Cortex of kidney (tissue), 1 donor: ENCODE measurements at places on chromosomes 2 and 18.

DNA sequence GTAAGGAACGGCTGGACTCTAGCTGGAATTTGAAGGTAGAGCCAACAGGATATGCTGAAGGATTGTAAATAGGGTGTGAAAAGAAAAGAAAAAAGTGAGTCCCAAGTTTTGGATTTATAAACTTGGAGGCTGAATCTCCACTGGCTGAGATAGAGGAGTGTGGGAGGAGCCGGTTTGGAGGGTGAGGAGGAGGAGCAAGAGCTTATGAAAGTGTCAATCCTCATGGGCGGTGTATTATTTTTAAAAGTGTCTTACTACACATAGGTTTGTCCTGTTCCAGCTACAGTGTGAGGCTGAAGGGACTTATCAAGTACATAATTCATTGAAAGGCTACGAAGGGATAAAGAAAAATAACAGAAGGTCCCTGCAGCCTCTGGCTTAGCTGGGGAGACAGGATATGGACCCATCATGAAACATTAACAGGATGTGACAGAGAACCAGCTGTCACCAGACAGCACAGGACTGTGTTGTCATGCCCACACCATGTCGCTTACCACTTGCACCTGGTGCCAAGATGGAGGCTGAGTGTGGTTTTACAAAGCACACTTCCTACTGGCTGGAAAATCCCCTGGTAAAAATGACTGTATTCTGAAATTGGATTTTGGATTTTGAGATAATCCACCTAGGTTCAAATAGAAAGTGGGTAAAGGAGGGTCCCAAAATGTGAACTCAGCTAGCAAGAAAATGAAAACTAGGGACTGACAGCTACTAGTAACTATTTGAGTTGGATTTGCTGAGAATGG is 2.5 kb upstream of the MREG start:
- no peak for DNase-seq

DNA sequence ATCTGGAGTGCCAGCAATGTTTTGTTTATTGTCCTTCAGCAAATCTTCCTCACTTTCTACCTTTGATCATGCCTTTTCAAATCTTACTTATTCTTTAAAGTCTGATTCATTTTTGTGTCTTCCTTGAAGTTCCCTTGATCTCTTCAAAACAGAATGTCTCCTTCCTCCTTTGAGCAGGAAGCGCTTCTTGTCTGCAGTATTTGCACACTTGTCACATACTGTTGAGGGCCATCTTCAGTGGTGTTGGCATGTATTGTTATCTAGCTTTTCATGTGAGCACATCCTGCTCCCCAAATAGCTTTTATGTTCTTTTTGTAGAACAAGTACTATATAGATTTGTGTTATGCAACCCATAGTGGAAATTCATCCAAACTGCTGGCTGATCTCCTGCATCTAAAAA is 5.9 kb upstream of the CERS6 start:
- DNase-seq, result no peak

- DNase-seq, result no peak
These were observed 15.4 kb downstream of the PPM1B start for GRCh38 chr2:44184106-44184505.

DNA sequence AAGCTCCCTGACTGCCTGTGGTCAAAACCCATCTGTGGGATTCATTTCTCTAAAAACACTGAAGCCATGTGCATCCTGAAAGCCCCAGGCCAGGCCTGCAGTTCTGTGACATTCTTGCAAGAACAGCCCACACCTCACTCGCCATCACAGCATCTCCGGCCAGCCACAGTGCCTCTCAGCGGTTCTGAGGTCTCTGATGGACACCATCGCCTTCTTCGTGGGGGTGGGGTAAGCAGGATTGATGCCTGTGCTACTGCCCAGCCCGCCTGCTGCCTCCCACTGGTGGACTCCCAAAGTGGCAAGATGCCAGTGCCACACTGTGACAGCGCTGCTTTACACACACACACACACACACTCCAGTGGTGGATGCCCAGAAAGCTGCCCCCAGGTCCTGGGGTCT is 5.2 kb upstream of the PRLH start:
- DNase-seq, result no peak

DNA sequence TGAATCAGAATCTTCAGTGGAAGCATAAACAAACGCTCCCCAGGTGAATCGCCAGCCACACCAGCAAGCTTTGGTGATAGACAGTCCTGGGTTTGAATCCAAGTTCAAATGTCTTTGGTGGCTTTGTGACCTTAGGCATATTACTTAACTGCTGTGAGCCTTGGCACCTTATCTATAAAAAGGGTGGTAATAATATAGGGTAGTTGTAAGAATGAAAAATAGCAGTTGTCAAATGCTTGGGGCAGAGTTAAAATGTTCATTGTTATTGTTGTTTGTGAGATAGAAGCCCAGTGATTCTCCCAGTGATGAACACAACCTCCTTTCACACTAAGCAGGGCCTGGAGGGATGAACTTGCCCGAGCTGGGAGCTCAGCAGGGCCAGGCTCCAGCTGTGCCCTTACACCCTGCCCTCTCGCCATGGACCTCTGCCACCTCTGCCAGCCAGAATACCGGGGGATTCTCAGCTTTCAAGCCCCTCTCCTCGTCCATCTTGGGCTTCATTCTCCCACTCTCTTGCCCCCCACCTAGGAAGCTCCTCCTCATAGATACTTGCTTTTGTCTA is 6.1 kb upstream of the TMBIM1 start:
- DNase-seq, result no peak

- DNase-seq, result no peak
These were observed 503.3 kb downstream of the EIPR1 start for GRCh38 chr2:2874341-2874740.

GRCh38 chr18:35389095-35389618 is 12.0 kb upstream of the ZNF396 start:
- DNase-seq, result no peak

- DNase-seq, result no peak
These were observed 80.2 kb downstream of the MREG start for GRCh38 chr2:215933151-215933550.

- DNase-seq, result no peak
These were observed 296.0 kb downstream of the PLCL1 start for GRCh38 chr2:198100346-198100745.

DNA sequence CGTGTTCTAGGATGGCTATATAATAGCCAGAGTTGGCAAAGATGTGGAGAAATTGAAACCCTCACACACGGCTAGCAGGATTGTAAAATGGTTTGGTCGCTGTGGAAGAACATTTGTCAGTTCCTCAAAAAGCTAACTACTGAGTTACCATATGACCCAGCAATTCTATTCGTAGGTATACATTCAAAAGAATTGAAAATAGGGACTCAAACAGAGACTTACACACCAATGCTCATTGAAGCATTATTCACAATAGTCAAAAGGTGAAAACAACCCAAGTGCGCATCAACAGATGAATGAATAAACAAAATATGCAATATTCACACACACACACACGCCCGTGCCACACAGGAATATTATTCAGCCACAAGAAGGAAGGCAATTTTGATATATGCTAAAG is 98.7 kb downstream of the PLA2R1 start:
- DNase-seq, result no peak

GRCh38 chr2:52365946-52366345 is 1334.0 kb upstream of the NRXN1 start:
- DNase-seq, result no peak

DNA sequence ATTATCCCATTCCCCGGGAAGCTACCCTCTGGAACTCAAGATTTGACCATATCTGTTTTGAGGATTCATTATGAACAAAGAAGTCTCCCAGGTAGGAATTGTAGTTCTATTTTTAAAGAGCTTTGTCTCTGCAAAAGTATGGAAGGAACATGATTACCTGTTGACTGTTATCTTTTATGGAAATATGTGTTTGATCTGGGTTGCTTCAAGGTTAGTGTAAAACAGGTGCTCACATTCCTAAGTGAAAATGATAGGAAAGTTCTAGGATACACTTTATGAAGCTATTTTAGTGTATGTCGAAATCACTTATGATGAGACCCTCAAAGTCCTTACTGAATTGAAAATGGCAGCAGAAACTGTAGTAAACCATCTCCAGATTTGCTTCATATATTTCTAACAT is 149.2 kb downstream of the PTRHD1 start:
- no peak for DNase-seq

- DNase-seq, result no peak
These were observed 165.3 kb downstream of the SNTG2 start for GRCh38 chr2:1115843-1116539.

GRCh38 chr2:150997066-150997465 is 264.6 kb downstream of the RBM43 start:
- no peak for DNase-seq

DNA sequence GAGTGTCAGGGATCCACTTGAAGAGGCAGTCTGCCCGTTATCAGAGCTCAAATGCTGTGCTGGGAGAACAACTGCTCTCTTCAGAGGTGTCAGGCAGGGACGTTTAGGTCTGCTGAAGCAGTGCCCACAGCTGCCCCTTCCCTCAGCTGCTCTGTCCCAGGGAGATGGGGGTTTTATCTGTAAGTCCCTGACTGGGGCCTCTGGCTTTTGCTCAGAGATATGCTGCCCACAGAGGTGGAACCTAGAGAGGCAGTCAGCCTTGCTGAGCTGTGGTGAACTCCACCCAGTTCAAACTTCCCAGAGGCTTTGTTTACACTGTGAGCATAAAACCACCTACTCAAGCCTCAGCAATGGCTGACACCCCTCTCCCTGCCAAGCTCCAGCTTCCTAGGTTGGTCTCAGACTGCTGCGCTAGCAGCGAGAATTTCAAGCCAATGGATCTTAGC is 38.1 kb downstream of the PLEK start:
- DNase-seq, result no peak

GRCh38 chr2:45497355-45497754 is 113.7 kb downstream of the SRBD1 start:
- DNase-seq, result no peak

DNA sequence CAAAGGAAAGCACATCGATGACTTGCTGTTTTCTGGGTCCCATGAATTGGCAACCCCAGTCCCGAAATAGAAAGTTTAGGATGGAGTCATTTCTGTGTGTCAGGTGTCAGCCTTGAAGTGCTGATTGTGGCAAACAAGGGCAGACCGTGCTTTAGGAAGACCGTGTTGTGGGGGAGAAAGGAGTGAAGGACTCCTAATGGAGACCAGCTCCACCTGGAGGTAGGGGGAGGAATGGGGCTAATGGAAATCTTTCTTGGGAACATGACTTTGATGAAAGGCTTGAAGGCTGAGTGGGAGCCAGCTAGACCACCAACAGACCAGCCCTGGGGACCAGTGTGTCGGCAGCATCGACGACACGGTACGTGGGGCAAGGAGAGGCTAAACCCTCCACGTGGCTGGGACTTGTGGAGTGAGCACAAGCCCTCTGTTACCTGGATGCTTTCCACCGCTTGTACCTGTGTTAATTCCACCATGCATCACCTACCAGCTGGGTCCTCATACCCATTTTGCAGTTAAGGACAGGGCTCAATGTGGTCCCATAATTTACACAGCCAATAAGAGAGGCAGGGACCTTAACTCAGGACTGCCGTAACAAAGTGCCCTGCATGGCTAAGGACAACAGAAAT is 104.2 kb downstream of the SH3BP4 start:
- DNase-seq, result no peak

- no peak for DNase-seq
These were observed 48.5 kb upstream of the CTDP1 start for GRCh38 chr18:79631096-79631507.

GRCh38 chr2:235212501-235213158 is 260.8 kb downstream of the SH3BP4 start:
- DNase-seq, result no peak

DNA sequence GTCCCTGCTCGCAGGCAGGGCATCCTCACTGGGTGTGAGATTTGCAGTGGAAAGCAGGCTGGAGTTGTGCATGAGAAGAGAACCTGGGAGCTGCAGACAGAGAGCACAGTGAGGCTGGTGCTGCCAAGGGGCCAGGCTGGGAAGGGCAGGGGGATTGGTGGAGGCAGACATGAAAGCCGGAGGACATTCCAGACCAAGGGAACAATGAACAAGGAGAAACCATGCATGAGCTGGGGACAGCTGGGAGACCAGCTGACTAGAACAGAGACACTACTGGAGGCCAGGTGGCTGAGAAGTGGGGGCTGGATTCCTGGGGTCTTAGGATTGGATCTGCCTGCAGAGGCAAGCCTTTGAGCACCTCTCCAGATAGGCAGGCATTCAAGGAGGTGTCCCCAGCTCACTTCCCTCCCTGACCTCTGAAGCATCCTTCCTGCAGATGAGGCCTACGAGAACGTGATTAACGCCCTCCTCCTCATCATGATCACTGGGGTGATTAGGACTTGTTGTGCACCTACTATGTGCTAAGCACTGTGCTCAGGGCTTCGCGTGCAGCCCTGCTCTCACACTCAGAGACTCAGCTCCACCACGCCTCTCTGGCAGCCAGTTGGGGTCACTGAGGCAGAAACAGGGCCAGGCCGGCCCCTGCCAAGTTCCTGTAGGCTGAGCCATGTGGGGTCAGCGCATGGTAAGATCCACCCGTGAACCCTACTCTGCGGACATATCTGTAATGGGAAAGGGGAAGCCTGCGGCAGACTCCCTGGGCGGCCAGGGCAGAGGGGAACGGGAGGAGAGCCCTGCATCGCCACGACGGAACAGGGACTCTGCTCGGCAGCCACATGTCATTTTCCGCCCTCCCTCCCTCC is 74.8 kb upstream of the SLC66A3 start:
- no peak for DNase-seq

DNA sequence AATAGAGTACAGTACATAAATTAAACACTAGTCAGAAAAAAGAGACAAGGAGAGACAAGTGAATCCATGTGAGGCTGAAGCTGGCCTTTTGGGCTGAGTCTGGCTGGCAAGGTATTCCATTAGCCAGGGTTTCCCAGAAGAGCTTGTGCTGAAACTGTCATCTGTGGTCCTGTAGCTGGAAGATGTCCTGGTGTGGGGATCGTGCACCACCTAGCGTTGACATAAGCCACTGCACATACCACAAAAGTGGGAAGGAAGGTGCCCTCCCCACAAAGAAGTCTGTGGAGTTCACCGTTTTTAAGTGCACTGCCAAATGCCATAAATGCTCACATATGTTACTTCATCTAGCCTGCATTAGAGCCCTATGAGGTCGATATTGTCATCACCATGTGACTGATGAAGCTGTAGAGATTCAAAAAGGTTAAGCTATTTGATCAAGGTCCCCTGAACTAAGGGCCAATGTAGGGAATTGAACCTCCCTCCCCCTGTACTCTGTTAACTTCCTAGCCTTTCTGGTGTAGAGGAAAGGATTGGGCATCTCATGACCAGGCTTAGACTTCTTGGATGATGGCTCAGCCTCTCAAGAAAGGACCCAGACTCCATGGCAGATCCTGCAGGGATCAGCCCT is 31.9 kb upstream of the GALNT14 start:
- DNase-seq, result no peak
